ENCODE measurements at places on chromosomes 12 and 14.
A peak's percentile ranks its signal among the peaks of the same experiment; 100 is the strongest.

DNA sequence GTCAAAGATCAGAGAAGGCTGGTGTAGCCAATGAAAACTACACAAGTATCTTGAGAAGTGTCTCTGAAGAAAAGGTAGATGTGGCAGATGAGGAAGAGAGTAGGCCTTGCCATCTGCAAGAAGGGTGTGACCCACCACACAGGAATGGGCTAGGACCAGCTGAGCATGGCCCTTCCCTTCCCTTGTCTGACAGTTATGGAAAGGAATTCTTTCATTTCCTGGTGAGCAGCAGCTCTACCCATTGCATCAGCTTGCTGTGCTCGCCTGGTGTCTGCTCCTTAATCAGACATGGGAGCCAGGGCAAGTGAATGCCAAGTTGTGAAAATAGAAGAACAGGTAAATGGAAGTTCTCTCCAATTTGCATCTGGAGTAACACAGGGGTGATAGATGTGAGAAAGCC is 145.2 kb upstream of the KRR1 start:
- DNase-seq, result peak; percentile 96

- DNase-seq, result peak; percentile 27
Measured at GRCh38 chr12:50110762-50111351, 1.2 kb upstream of the COX14 start.

DNA sequence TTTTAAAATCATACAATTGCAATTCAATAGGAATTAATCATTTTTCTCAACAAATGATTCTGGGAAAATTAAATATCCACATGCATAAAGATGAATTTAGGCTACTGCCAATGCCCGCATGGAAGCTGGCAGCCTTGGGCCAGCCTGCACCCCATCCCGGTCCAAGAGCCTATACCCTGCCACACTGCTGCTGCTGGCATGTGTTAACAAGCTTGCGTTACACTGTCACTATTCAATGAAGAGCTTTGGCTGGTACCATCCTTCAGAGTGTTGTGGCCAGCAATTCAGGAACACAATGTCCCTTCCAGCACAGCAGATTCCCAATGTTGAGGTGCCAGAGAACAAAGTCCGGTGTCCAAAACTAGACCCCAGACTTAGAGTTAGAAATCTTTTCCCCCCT is 13.6 kb upstream of the TAS2R14 start:
- DNase-seq, result no peak

DNA sequence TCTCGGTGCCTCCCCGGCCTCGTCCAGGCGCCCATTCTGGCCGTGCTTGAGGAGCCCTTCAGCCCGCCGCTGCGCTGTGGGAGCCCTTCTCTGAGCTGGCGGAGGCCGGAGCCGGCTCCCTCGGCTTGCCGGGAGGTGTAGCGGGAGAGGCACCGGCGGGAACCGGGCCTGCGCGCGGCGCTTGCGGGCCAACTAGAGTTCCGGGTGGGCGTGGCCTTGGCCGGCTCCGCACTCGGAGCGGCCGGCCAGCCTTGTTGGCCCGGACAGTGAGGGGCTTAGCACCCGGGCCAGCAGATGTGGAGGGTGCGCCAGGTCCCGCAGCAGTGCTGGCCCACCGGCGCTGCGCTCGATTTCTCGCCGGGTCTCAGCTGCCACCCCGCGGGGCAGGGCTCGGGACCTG is 168.7 kb upstream of the RPL10L start:
- DNase-seq, result no peak

GRCh38 chr14:61950340-61950739 is 188.1 kb downstream of the SNAPC1 start:
- no peak for DNase-seq

- no peak for DNase-seq
Measured at GRCh38 chr14:84707830-84708229, 822.1 kb upstream of the FLRT2 start.

DNA sequence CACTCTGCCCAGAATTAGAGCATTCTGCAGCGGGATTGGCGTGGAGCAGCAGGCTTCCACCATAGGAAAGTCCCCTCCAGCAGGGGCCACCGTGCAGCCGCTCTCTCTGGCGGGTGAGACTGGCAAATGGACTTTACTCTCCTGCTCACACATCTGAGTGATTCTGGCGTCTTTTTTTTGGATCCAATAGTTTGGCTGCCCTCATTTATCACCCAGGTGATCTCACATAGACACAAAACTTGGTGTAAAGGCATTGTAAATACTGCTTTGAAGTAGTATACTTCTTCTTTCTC is 130.3 kb downstream of the TGFB3 start:
- DNase-seq, result no peak

DNA sequence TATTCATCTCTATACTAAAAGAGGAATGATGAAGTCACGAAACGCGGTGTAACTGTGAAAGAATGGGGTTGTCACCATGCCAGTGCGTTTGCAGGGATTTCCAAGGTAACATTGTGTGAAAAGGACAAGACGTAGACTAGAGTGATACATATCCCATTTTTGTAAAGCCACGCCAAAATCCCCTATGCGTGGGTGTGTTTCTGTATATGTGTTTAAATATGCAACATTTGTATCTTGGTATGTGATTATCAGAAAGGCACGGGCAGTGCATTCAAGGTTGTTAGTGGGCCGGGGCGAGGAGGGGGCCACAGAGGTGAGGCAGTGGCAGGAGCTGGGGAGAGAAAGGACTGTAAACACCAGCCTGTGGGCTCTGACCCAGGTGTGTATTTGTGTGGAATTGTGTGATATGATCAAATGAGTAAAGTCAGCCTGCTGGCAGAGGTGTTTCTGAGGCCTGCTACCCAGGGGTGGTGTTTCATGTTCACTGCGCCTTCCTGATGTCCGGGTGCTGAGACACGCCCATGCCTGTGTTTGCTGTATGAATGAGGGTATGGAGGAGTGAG is 137.8 kb downstream of the ADGRD1 start:
- no peak for DNase-seq

GRCh38 chr12:70330158-70330557 is 35.9 kb upstream of the KCNMB4 start:
- no peak for DNase-seq

GRCh38 chr12:26469421-26470180 is 274.2 kb downstream of the SSPN start:
- DNase-seq, result no peak

DNA sequence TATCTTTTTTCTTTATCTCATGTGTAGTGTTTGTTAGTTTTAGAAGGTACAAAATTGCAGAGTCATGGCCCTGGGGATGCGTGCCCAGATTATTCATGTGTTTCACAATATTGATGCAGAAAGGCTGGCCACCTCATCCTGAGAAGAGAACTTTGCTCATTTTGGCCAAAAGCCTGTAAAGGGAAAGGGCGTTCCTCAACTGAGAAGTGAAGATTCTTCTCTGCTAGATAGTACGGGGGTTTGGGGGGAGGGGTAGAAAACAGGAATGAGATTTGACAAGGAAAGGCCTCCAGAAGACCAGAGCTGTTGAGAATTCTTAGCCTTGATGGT is 1.7 kb downstream of the MGST1 start:
- DNase-seq, result peak; percentile 88

All from fibroblast of skin of right quadriceps (primary cell).